NCI-H1417 (cell line): ENCODE measurements at places on chromosomes 16 and 17.

- DNase-seq, result no peak
Measured at GRCh38 chr17:6376931-6377361, 58.0 kb downstream of the AIPL1 start.

DNA sequence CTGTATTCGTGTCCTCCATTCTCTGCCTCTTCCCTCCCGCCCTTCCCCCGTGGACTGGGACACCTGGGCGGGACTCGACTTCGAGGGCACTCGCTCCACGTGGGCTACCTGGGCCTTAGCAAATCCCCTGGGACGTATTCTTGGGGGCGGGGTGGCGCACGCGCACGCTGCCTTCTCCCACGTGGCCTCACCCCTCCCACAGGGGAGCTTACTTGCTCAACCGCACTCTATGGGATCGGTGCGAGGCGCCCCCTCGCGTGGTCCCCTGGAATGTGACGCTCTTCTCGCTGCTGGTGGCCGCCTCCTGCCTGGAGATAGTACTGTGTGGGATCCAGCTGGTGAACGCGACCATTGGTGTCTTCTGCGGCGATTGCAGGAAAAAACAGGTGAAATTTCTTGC, 3.5 kb downstream of the VMO1 start:
- DNase-seq, result no peak

GRCh38 chr16:88659160-88659559, 3.7 kb downstream of the MVD start:
- no peak for DNase-seq

DNA sequence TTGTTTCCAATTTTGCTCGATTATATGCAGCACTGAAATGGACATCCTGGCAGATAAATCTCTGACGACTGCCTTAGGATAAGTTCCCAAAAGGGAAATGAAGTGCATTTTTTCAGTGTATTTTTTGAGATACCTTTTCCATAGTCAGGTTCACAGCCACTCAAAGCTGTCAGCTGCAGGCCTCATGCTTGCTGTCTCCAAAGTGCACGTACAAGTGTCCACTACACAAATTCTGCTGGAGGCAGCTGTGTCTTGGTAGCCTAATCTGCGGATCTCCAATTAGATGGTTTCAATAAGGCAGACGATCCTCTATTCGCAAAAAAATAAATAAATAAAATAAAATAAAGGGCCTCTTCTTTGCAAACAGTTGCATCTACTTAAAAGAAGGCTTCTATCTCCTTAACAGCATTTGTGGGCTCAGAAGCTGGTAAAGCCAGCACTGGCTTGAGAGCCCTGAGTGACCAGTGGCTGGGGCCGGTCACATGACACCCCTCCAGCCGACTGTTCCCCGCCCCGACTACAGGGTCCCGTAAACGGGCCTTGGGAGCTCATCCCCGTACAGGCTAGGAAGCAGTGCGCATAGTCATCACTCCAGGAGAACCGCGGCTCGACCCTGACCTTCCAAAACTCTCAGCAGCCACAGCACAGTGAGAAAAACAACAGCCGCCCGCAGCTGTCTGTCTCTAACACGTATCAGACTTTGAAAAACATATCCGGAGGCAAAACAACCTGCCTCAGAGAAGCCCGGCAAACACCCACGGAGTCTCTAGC, 18.8 kb downstream of the RPH3AL start:
- no peak for DNase-seq

- DNase-seq, result peak; percentile 77
Measured at GRCh38 chr17:82287868-82288801, 14.6 kb upstream of the CSNK1D start.

GRCh38 chr16:20851601-20852000, 45.3 kb downstream of the REXO5 start:
- no peak for DNase-seq

- DNase-seq, result no peak
Measured at GRCh38 chr16:89031715-89032659, 55.0 kb upstream of the CBFA2T3 start.

DNA sequence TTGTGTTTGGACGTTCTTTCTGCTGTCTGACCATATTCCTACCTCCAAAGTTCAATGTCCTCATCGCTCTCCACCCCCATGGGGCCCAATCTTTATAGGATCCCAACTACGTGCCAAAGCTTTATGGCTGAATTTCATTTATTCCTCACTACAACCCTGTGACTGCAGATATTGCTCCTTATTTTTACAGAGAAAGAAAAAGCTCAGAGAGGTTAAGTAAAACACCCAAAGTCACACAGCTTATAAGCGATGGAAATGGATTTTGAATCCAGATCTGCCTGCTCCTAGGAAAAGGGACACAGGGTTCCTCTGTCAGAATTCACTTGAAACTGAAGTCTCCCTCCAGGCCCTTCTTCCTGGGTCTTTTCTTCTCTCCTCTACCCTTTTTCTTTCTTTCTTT, 9.3 kb downstream of the NGFR start:
- DNase-seq, result no peak

- no peak for DNase-seq
Measured at GRCh38 chr17:62675260-62675659, 47.8 kb downstream of the MRC2 start.

GRCh38 chr16:12637002-12637401, 166.7 kb downstream of the CPPED1 start:
- peak; percentile 73 for DNase-seq

DNA sequence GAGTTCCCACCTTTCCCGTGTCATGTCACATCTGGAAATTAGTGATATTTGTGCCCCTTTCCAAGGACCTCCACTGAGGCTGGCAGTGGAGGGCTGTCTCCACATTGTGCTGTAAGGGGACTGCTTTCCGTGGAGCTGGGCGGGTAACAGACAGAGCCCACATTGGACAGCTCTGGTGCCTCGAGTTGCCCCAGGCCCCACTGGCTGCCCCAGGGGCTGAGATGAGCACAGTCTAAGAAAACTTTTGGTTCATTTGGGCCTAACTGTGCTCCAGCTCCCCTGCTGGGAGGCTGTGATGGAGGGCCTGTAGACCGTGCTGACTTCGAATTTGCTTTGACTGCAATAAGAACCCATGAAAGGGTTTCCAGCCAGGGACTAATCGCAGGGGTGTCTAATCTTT, 38.0 kb downstream of the ARSG start:
- no peak for DNase-seq

- no peak for DNase-seq
Measured at GRCh38 chr16:10787304-10787703, 31.3 kb downstream of the TVP23A start.

DNA sequence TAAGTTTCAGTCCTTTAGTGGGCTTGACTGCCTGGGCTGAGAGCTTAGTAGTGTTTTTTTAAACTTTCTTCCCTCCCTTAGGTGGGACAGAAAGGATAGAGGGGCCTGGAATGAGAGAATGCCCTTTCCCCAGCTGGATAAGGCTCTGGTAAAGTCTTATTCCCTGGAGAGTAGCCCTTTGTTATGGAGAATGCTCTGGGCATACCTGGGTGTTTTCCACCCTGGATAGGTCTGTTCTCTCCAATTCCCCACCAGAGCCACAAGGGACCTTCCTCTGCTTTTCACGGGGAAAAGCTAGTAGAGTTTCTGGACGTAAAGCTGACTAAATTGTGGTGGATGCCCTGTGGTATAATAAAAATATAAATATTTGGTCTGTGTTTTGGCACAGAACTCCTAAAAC, 164.1 kb downstream of the HS3ST4 start:
- DNase-seq, result no peak

GRCh38 chr17:2852221-2852620, 56.0 kb downstream of the RAP1GAP2 start:
- peak; percentile 44 for DNase-seq

- no peak for DNase-seq
Measured at GRCh38 chr16:3858801-3859200, 21.7 kb downstream of the CREBBP start.

DNA sequence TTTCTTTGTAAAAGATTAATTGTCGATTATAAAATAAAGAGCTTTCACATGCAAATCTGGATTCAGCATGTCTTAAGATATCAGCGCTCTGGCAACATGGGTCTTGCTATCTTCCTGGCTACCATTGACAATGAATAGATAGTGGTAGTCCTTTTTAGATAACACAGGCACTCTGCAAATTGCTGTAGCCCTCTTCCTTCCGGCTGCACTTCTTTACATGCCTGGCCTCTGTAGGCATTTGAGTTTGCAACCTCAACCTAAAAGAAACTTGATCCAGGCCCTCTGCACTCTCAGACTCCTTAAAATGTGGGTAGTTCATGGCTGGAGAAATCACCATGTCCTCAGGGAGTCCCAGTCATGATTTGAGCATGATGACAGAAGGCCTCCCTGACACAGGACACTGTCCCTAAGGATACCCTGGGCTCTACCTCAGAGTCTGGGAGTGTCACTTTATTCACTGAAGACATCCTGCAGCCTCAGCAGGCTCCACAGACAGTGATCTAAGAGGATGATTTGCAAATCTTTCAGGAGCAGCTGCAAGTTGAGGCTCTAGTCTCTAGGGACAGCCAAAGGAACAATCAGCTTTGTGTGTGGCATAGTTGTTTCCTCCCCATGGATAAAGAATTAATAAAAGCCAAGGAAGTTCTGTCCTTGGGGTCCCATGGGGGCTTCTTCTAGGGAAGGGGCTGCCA, 529.4 kb downstream of the RBFOX1 start:
- no peak for DNase-seq

DNA sequence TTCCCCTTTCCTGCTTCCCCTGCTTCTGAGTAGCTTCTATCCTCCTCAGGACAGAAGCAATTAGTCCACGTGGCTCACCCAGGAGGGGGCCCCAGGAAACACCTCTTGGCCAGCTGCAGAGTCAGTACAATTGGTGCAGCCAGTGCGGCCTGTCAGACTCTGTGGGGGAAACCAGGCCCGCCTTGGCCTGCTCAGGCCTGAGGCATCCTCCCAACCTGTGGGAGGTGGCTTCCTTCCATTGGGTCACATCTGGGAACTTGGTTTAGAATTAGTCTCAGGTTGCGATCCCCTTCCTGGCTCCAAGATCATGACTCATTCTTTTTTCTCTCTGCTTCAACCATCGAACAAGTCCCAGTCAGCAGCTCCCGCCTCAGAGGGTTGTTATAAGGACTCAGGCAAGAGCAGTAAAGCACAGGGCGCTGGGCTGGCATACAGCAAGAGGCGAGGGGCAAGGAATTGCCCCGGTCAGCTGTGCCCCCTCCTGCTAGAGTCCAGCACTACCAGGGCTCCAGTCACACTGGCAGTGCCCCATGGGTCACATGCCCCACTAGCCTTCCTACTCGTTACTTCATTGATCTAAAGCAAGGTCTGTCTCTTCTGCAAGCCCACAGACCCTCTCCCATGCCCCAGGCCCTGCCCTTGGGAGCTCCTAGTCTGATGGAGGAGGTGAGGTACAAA, 8.1 kb upstream of the EPX start:
- no peak for DNase-seq

GRCh38 chr16:57617604-57618111, 10.8 kb upstream of the ADGRG1 start:
- DNase-seq, result no peak

DNA sequence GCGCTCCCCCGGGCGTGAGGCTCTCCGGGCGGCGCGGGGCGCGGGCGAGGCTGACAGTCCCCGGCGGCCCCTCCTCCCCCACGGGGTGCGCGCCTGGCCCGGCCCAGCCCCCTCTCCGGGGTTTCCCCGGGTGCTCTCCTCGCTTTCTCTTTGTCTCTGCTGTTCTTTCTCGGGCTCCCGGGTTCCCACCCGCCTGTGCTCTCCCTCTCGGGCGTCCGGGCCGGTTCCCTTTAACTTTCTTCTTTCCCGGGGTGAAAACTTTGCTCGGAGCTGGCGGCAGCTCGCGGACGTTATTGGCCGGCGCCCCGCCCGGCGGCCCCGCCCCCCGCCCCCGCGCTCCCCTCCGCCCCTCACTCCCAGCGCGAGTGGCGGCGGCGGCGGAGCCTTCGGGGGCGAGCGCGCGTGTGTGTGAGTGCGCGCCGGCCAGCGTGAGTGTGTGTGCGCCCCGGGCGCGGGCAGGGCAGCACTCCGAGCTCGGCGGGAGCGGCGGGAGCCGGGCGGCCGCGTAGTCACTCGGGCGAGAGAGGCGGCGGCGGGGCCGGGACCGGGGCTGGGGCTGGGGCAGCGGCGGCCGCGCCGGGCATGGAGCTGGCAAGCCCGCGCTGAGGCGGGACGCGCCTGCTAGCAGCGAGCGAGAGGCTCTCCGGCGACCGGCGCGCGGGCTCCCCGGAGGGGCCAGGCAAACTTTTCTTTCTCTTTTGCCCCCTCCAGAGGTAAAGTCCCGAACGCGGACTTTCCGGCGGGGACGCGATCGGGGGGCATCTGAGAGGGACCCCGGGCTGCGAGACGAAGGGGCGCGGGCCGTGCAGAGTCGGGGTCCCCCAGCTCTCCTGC, at the start of gene NTN1:
NTN1 (plus strand) TSS at position 353 of the 834 bp plus-strand sequence. CDS start 864 bp downstream, outside the sequence.
- no peak for DNase-seq

- DNase-seq, result no peak
Measured at GRCh38 chr16:67703626-67704025, 15.5 kb downstream of the GFOD2 start.

GRCh38 chr17:44585315-44585714, 28.0 kb downstream of the FZD2 start:
- DNase-seq, result no peak

DNA sequence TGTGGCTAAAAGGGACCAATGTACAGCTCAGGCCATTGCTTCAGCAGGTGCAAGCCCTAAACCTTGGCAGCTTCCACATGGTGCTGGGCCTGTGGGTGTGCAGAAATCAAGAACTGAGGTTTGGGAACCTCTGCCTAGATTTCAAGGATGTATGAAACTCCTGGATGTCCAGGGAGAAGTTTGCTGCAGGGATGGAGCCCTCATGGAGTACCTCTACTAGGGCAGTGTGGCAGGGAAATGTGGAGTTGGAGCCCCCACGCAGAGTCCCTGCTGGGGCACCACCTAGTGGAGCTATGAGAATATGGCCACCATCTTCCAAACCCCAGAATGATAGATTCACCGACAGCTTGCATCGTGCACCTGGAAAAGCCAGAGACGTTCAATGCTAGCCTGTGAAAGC, 13.0 kb downstream of the EFCAB5 start:
- DNase-seq, result no peak

GRCh38 chr16:79042141-79042540, 558.4 kb downstream of the MAF start:
- no peak for DNase-seq

- no peak for DNase-seq
Measured at GRCh38 chr16:57008440-57008839, 19.1 kb downstream of the NLRC5 start.

DNA sequence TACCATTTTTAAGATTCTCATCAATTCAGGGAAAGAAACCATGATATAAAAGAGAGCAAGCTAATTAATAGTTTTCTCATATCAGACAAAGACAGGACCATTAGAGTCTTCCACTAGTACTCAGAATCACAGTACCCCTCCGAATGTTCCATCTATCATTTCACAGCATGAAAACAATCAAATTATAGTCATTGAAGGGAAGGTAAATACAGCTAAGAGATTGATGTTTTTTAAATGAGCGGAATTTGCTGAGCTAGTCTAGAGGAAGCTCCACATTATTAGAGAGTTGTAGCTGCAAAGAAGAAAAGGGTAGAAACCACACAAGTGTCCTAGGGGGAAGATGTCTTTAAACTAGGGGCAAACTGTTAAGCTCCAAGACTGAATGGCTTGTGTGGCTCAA, 808.9 kb downstream of the CDH11 start:
- DNase-seq, result peak; percentile 52

GRCh38 chr17:14334919-14335318, 34.0 kb downstream of the HS3ST3B1 start:
- no peak for DNase-seq
